Astrocyte of the cerebellum (primary cell): ENCODE measurements at places on chromosomes 3 and 15.

GRCh38 chr3:74124782-74125181, 489.7 kb downstream of the CNTN3 start:
- DNase-seq = no peak

DNA sequence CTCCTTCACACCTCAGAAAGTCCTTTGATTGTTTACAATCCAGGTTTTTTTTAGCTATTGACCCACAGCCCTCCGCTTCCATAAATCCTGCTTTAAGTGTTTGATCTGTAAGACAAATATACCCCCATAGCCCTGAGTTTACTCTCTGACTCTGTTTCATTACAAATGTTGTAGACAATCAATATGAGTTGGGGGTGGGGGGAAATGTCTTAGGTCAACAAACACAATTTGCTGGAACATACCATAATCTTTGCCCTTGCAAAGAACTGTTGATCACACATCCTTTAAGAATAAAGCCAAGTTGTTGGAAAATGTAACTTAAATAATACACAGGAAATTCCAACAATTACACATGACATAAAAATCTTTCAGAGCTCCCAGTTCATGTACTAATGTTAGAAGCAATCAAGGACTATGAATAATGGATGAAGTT, 301.8 kb upstream of the SEMA6D start:
- DNase-seq = no peak

DNA sequence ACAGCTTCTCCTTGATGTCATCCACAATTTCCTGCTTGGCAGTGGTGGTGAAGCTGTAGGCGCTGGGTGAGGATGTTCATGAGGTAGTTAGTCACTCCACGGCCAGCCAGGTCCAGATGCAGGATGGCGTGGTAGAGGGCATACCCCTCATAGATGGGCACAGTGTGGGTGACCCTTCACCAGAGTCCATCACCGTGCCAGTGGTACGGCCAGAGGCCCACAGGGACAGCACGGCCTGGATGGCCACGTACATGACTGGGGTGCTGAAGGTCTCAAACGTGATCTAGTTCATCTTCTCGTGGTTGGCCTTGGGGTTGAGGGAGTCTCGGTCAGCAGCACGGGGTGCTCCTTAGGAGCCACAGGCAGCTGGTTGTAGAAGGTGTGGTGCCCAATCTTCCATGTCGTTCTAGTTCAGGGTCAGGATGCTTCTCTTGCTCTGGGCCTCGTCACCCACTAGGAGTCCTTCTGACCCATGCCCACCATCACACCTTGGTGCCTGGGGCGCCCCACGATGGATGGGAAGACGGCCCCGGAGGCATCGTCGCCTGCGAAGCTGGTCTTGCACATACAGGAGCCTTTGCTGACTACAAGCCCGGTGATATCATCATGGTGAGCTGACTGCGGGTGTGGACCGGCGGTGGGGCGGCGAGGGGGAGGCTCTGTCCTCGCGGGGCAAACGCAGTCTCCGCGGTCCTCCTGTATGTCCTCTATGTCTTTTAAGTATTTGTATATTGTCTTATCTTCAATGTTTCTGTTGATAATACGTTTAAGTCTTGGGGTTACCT, 1119.0 kb downstream of the NAALADL2 start:
- DNase-seq = no peak

DNA sequence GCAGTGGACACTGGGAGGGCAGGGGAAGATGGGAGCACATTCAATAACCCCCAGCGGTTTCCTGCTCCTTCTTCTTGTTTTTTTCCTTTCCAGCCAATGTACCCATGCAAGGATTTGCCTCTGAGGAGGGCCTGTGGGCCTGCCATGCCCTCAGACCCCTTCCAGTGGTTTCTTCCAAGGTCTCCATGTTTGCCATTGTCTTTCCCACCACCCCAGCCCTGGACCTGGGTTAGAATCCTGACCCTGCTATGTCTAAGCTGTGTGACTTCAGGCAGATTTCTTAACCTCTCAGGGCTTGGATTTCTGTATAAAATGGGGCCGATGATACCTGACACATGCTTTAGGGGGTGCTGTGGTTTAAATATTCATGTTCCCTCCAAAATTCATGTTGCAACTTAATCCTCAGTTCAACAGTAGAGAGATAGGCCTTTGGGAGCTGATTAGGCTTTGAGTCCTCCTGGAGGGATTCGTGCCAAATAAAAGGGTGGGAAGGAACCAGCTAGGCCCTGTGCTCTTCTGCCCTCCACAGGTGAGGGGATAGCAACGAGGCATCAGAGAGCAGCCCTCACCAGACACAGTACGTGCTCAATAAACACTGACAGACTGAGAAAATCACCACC, 46.3 kb upstream of the FLNB start:
- DNase-seq = no peak

GRCh38 chr15:41231422-41232226, 556 bp downstream of the CHP1 start:
- DNase-seq = no peak

DNA sequence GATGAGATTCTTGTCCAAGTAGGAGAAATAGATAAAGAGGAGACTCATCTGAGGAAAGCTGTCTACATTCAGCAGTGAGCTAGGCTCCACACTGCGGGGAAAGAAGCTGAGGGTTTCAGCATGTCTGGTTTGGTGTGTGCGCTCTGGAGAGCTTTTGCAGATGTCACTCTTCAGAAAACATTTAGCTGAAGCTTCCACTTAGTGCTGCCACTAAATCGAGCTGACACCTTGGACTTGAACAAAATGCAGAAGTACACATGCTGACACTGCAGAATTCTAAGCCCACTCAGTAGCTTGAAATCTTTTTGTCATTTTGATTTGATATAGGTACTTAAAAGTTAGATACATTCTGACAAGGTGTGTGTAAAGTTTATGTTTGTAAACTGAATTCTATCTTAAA, 32.3 kb upstream of the CRTC3 start:
- DNase-seq = no peak

- DNase-seq = no peak
These were observed 24.7 kb downstream of the GPR15 start for GRCh38 chr3:98556164-98557130.

GRCh38 chr3:113232342-113232741, 21.0 kb downstream of the BOC start:
- DNase-seq = no peak

- no peak for DNase-seq
These were observed 475.0 kb upstream of the PROK2 start for GRCh38 chr3:72259755-72260587.

- no peak for DNase-seq
These were observed 24.5 kb downstream of the CYFIP1 start for GRCh38 chr15:22955544-22956119.

DNA sequence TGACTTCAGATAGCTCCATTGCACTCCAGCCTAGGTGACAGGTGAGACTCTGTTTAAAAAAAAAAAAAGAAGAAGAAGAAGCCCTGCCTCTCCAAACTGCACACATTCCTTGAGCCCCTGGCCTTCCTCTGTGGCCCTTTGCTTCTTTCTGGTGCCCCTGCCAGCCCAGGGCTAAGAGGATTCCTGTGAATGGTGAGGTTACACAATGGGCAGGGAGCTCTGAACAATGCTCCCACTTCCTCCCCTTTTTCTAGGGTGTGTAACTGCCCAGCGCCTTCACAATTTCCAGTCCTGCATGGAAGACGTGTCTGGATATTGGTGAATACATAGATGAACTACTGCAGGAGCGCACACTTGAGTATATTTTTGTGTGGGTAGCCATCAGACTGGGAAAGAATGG, 3.6 kb upstream of the AMOTL2 start:
- no peak for DNase-seq

DNA sequence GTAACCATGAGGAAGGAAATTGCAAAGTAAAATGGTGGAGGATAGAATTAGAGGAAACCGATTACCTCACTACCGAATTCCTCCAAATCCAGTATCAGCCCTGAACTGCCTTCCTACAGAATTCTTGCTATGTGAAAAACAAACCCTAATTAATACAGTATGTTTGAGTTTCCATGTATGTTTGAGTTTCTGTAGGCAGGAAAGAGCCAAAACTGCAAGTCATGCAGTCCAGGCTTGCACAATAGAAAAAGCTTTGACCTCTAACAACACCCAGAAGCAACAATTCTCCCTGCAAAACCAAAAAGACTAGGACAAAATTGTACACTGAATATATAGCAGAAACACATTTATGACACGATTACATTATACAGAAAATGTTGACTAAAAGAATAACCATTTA, 614.8 kb downstream of the DIPK2A start:
- no peak for DNase-seq

- no peak for DNase-seq
These were observed 485 bp downstream of the CELF6 start for GRCh38 chr15:72319360-72319984.

GRCh38 chr15:36777926-36778325, 198.5 kb downstream of the CDIN1 start:
- DNase-seq = no peak

GRCh38 chr3:46236294-46237054, 5.8 kb upstream of the CCR3 start:
- DNase-seq = no peak

- no peak for DNase-seq
These were observed 337.8 kb upstream of the CBLB start for GRCh38 chr3:106206613-106207012.

DNA sequence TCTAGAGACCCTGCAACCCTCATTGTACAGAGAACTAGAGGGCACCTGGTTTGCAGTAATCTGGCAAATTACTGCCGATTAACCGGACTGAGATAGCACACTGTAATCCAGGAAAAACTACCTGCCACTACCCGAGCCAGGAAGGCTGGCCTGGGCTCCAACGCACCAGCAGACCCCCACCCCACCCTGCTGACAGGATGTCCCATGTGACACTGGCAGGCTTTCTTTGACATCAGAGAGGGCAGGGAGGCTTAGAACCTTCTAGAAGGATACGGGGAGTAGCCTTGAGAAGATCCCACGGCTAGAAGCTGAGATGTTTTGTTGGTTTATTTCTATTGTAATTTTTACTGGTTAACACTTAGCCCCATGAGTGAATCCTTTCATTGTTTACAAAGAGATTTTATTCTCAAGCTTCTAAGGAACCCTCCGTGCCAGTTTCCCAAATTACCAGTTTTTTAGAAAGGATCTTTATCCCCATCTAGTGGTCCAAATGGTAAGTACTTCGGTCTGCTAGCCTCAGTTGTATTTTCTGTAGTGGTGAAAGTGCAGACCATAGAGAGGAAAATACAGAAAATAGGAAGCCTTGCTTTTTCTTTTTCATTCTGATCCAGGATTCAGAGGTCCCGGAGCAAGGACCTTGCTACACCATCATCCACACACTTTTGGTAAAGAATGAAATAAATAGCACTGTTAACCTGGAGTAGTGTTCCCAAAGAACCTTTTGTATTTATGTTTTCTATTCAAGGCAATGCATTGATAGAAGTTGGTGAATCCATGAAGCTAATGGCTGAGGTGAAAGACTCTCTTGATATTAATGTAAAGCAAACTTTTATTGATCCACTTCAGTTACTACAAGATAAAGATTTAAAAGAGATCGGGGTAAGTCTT, 81.9 kb upstream of the ADAMTSL3 start:
- DNase-seq = peak; percentile 18

DNA sequence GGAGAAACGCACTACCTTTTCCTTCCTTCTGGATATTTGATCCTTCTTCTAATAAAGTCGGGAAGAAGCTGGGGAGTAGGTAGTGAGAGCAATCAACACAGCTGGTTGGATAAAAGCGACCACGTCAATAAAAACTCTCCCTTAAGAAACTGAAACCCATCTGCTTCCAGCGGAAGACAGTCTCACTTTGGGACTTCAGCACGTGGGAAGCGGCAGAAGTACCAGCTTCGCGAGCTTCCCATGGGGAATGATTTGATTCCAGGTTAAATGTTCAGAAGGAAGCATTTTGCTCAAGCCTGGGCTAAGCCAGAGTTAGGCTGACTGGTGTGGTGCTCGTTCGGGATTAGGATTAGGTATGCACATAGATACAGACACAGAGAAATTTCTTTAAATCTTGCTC, 262.3 kb upstream of the LYSMD4 start:
- no peak for DNase-seq

DNA sequence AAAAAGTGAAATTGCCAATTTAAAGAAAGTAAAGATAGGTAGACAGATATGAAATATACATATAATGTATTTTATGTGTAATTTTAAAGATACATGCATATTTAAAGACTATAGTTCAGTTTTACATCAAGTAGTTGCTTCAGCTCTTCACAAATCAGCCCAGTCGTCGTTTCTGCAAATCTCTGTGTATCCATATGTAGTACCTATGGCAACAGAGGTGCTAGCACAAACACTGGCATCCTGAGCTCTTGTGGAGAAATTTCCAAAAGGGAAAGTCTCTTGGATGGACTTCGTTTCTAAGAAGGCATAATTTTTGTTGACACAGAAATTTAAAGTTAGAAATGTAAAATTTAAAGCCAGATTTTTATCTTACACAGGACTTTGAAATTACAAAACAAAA, 1284.7 kb downstream of the ROBO1 start:
- no peak for DNase-seq

DNA sequence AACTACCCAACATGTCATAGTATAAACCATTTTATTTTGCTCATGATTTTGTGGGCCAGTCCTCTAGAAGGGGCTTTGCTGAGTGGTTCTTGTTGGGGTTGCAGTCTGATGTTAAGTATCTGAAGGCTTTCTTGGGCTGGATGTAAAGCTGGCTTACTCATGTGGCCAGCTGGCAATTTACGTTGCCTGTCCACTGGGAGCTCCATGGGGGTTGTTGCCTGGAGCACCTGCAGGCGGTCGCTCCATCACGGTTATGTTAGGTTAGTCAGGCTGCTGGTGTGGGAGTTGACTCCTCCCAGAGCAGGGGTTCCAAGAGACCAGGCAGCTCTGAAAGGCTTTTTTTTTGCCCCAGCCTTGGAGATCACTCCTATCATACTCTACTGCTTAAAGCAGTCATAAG, 98.1 kb downstream of the NR1D2 start:
- DNase-seq = no peak
